Common myeloid progenitor, CD34-positive (primary cell): ENCODE measurements at places on chromosomes 12 and 14.

GRCh38 chr14:52769887-52770286 lies 21.5 kb downstream of the GNPNAT1 start:
- H3K4me3 ChIP-seq = no peak overlapping the region
- no peak for DNase-seq
- no peak overlapping the region for H3K27ac ChIP-seq
- H3K4me1 ChIP-seq = no peaks in the 10 kb centered on the region
- H3K36me3 ChIP-seq = peaks cover 49% of the 10 kb centered on the region

- no peak for DNase-seq
- no peak overlapping the region for H3K4me3 ChIP-seq
- H3K27ac ChIP-seq = no peak overlapping the region
- no peaks in the 10 kb centered on the region for H3K27me3 ChIP-seq
- no peaks in the 10 kb centered on the region for H3K36me3 ChIP-seq
Observed at GRCh38 chr12:4212845-4213244, 60.7 kb upstream of the CCND2 start.

DNA sequence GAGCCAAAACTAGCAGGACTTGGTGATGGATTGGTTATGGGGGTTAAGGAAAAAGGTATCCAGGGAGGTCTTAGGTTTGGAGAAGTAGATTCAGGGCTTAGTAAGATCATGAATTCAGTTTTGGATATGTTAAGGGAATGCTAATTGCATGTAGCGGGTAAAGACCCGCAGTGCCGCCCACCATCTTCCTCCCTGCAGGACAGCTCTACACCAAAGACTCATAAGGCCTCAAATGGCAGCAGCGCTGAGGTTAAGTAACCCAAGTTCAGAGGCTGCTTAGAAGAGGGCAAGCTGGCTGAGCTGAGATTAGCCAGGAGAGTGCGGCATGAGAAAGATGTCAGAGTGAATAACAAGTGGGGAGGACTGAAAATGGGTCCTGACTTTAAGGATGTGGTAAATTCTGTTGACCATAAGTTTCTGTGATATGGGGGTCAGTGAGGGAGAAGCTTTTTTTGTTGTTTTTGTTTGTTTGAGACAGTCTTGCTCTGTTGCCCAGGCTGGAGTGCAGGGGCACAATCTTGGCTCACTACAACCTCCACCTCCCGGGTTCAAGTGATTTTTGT lies 26.2 kb downstream of the RAD9B start:
- no peak for DNase-seq
- H3K4me3 ChIP-seq = no peak overlapping the region

GRCh38 chr12:89856431-89856830 lies 147.8 kb upstream of the ATP2B1 start:
- peak; percentile 75 for DNase-seq
- H3K36me3 ChIP-seq = no peaks in the 10 kb centered on the region
- H3K4me1 ChIP-seq = peaks cover 15% of the 10 kb centered on the region
- H3K27ac ChIP-seq = no peak overlapping the region

GRCh38 chr14:49986343-49987014 lies 93.6 kb downstream of the ARF6 start:
- DNase-seq = no peak
- H3K4me3 ChIP-seq = no peak overlapping the region
- no peaks in the 10 kb centered on the region for H3K36me3 ChIP-seq
